ENCODE measurements at places on chromosomes 1 and 21.
A peak's percentile ranks its signal among the peaks of the same experiment; 100 is the strongest.

DNA sequence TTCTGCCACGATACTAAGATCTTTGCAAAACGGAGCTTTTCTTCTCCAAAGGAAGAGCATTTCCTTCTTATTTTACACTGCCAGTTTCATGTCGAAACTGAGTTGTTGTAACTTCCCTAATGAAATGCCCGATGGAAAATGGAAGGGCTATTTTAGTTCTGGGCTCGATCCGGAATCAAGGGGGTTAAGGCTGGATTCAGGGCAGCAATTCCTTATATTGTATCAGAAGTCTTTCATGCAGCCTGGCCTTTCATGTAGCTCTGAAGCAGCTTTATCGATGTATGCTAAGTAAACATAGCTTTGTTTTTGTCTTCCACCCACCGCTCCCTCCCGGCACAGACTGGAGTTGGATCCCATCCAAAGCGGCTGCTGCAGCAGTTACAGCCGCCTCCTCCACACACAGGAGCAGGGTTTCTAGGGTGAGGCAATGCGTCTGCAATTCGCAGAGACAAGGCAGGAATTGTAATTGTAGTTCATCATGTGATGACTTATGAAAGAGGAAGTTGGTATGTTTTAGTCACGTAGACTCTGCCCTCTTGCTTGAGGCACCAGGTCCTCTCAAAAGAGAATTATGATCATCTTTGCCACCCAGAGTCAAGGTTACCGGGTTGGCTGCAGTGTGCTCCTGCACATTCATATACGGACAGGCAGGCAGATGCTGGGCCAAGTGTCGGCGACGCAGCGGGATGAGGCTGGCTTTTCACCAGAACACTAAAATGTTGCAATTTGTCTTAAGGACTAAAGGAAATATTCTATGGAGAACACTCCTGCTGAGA is 2.6 kb upstream of the IRF2BP2 start:
- DNase-seq: peak; percentile 49

DNA sequence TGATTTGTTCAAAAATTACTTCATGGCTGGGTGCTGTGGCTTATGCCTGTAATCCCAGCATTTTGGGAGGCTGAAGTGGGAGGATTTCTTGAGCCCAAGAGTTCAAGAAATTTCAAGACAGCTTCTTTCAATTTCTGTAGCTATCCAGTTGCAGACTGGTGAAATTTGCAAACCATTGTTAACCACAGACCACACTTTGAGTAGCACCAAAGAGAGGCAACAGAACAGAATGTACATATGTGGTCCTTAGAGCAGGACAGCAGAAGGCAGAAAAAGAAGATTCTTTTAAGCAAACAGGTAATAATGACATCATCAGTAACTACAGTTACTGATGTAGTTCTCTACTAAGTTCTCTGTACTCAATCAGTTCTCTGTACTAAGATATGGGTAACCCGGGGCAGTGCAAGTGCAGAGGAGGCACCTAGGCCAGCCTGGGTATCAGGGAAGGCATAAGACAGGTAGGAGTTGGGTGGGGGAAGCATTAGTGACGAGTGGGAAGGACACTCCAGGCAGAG is 5.5 kb upstream of the KLF17 start:
- no peak for DNase-seq

- no peak for DNase-seq
Observed at GRCh38 chr1:229067546-229067945, 203.4 kb upstream of the RAB4A start.

GRCh38 chr1:235030919-235031596 is 97.6 kb downstream of the TOMM20 start:
- no peak for DNase-seq

- no peak for DNase-seq
Observed at GRCh38 chr1:229032375-229032774, 238.5 kb upstream of the RAB4A start.

DNA sequence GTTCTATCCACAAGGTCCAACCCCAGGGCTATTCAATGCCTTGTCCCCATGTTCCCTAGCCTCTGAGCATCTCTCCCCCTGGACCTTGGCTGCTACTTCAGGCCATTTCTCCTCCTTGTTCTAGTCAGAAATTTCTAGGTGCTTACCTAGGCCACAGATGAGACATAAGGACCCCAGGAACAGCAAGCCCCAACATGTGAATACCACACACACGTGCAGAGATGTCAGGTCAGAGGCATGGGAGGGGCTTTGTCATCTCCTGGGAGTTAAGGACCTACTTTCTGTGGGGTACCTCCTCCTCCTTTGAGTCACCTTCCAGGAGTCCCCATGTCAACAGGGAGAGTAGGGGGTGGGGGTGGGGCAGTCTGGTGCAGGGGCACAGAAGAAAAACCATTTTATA is 7.1 kb upstream of the RGS16 start:
- DNase-seq: no peak

DNA sequence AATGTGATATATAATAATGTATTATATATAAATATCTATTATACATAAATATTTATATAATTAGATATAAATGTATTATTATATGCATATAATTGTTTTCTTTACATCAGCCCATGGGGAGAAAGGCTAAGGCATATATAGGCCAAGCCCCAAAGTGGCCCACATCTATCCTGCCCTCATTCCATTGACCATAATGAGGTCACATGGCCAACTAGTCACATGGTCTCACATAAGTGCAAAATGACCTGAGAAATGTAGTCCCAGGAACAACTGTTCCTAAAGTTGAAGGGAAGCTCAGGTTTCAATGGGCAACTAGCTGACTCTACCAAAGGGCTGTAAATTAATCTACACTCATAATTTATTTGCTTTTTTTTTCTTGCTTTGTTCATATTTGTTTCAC is 14.5 kb upstream of the CCDC185 start:
- no peak for DNase-seq

DNA sequence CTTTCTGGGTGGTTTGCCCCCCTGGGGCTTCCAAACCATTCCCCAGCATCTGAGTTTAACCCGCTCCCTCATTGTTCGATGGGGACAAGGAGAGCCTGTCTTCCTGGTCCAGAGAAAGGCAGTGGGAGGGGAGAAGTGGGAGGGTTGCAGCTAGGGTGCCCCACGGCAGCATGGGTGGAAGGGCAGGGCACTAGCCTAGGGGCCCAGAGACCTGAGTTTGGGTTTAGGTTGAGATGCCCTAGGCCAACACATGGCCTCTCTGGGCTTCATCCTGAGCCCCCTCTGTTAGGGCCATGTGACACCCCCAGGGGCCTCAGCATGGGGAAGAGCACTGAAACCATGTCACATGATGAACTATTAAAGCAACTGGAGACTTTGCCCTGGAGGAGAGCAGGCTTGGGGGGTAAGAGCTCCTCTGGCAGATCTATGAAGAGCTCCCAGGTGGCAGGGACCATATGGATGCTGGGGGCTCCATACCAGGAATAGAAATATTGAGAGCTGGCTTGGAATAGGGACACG is 9.7 kb upstream of the RUNX3 start:
- DNase-seq: no peak

DNA sequence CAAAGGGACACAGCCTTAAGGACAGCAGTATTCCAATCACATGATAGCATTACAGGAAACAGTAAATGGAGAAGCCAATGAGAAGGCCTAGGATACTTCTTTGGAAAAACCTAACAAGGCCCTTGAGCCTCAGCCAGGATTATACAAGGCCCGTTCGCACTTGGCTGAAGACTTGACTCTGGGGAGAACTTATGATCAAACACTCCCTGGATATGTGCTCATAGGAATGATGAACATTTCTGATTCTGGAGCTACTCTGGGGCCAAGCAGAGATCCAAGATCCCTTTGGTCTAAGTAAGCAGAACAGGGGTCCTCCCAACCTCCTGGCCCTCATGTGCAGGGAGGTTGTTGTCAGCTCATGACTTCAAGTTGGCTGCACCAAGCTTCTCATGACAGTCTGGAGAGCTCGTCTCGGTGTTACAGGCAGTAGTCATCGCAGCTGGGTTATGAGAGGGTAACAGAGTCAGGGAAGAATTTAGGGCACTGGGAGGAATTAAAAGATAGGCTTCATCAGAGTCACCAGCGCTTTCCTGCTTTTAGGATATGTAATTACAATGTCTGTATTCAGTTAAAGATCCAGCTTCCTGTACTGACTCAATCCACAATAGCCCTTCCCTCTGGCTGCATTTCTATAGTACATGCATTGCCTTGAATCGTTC is 92.5 kb upstream of the IRF2BP2 start:
- no peak for DNase-seq

DNA sequence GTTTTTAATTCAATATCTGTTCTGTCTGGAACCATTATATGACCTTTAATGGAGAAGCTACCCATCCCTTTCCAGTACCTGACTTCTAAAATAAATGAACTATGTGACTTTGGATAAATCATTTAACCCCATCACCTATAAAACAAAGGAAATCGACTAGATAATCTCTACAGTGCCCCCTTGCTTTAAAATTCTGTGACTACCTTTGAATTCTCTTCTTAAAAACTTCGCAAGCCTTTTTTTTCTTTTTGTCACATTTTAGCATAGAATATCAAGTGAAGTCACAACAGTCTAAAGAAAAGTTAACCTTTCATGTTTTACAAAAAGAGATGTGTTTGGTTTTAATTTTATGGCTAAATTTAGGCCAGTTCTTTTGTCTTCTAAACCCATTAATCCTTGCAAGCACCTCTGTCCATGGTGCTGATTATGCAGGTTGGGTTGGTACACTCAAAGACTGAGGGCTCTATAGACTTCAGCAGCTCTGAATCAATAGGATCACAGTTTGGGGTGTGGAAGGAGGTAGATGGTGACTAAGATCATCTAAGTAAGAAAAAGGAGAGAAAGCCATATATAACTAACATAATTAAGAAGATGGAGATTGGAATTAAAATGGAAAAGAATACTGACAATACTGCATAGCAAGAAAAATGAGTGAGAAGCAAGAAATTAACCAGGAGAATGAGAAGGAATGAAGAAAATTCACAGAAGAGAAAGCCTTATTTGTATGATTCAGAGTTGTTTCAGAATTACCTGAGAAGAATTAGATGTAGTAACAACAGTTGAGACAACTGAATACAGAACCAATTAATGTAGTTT is 59.2 kb downstream of the TBX15 start:
- no peak for DNase-seq

DNA sequence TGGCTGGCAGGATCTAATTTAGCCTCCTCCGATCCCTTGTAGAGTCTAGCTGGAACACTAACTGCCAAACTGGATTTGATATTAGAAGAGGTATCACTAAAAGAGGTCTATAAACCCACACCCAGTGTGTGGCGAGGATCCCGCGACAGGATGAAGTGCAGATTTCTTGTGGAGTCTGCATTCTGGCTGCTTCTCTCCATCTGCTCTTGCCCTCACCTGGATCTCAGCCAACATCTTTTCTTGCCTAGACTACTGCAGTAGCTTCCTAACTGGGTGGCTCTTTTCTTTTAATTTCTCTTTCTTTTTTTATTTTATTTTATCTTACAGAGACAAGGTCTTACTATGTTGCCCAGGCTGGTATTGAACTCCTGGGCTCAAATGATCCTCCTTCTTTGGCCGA is 48.9 kb upstream of the CAPZB start:
- no peak for DNase-seq

DNA sequence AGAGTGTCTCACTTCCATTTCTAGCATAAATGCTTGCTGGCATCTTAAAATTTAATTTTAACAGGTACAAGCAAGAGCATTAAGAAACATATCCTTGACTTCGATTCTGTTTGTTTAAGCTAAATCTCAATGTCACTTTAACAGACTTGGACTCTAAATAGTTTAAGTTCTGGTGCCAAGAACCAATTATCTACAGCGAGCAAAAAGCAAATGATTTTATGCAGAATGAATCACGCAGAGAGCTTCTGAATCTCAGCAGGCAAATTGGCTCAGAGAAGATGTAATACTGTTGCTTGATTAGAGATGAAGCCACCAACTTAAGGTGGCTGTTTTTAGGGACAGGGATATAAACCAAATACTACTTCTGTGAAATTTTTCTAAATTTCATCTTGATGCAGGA is 117.0 kb upstream of the PLD5 start:
- no peak for DNase-seq

DNA sequence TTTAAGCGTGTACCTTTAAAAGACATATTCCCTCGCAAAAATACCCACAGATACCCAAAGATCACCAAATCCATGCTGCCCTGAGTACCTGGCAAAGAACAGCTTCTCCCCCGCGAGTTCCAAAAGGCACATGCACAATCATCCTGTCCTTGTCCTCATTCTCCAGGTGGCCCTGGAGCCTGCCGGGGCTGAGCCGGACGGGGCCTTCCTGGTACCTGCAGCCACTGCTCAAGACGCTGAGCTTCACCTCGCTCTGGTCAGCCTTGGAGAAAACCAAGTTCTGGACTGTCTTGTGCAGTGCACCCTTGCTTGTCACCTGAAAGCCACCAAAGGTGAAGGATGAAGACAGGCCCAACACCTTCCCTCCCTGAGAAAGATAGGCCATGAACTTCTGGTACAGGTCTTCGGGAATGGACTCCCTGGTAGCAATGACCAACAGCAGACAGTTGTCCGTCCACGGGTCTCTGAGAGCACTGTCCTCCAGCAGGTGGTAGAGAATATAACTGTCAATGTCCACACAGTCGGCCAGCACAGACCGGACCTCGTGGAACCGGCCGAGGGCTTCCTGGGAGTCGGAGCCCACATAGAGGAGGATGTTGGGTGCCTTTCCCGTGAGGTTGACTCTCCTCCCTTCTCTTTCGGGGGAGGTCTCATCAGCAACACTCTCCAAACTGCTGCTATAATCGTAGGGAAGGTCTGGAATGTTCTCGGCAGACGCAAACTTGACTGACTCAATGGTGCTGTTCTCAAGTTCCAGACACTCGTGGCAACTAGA is 29.9 kb downstream of the HLCS start:
- no peak for DNase-seq

- peak; percentile 64 for DNase-seq
Observed at GRCh38 chr21:45590246-45590725, 48.0 kb upstream of the SLC19A1 start.

DNA sequence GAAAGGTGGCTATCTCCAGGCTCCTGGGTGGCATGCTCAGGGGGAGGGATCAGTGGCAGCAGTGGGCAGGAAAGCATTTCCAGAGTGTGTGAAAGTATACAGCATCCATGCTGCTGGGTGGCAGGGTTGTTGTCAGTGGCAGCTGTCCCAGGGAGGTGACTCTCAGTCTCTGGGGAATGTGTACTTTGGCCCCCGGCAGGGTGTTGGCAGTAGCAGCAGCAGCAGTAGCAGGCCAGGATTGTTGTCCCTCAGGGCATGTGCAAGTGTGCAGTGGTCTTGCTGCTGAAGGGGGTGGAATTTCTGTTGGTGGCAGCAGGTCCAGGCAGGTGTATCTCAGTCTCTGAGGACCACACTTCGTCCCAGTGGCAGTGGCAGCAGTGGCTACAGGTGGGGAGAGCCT is 71.7 kb upstream of the GUCA2B start:
- DNase-seq: no peak

- no peak for DNase-seq
Observed at GRCh38 chr1:190752131-190752530, 274.5 kb upstream of the BRINP3 start.

- no peak for DNase-seq
Observed at GRCh38 chr1:46215504-46215903, 12.4 kb downstream of the LURAP1 start.

GRCh38 chr1:21687081-21687529 is 17.9 kb upstream of the RAP1GAP start:
- DNase-seq: no peak

Measured in activated CD4-positive, alpha-beta T cell treated with anti-CD3 and anti-CD28 coated beads for 24 hours (primary cell).